ENCODE measurements at places on chromosomes 7 and 10.

DNA sequence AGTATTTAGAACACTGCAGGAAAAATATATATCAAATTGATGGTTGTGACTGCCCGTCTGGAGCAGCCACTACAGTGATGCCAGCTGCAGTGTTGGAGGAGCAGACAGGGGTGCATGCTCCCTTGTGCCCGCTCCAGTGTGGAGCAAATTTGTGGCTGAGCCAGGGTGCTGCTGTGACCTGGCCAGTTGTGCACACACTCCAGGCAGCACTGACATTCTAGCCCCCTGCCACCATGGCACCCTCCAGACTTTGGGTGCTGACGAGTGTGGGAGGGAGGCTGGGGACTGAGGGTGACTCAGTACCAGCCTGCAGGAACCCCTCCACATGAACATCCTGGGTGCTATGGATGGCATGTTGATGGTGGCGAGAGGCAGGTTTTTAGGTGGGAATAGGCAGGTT is 160.0 kb upstream of the PCDH15 start:
- no peak for DNase-seq

GRCh38 chr7:47226696-47227095 is 355.2 kb downstream of the TNS3 start:
- DNase-seq = no peak

GRCh38 chr10:100364735-100365391 is 17.8 kb downstream of the SCD start:
- DNase-seq = no peak

GRCh38 chr7:26151953-26152781 is at the start of gene NFE2L3:
NFE2L3 (plus strand) TSS chr7:26152198; CDS start chr7:26152499, 301 bp downstream.
- DNase-seq = peak; percentile 91

- no peak for DNase-seq
Observed at GRCh38 chr10:86224354-86225102, 142.1 kb downstream of the GRID1 start.

- no peak for DNase-seq
Observed at GRCh38 chr10:86461963-86462804, 59.4 kb downstream of the WAPL start.

GRCh38 chr10:88966797-88967196 is 14.2 kb upstream of the ACTA2 start:
- no peak for DNase-seq

- DNase-seq = no peak
Observed at GRCh38 chr7:78099715-78100394, 301.3 kb downstream of the PHTF2 start.

DNA sequence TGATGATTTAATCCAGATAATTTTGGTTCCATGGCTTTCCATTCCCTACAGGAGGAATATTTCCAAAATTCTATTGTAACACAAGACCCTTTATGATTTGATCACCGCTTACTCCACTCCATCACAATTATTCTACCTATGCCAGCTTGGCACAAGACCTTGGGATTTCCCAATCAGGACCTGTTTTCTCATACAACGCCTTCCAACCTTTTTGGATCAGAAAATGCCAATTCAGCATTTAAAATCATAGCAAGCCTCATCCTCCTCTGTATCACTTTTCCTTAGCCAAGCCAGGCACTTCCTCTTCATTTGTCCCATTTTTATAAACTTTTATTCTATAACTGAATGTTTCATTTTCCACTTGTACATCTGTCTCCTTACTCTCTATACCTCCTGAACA is 100.9 kb downstream of the JMJD1C start:
- no peak for DNase-seq

DNA sequence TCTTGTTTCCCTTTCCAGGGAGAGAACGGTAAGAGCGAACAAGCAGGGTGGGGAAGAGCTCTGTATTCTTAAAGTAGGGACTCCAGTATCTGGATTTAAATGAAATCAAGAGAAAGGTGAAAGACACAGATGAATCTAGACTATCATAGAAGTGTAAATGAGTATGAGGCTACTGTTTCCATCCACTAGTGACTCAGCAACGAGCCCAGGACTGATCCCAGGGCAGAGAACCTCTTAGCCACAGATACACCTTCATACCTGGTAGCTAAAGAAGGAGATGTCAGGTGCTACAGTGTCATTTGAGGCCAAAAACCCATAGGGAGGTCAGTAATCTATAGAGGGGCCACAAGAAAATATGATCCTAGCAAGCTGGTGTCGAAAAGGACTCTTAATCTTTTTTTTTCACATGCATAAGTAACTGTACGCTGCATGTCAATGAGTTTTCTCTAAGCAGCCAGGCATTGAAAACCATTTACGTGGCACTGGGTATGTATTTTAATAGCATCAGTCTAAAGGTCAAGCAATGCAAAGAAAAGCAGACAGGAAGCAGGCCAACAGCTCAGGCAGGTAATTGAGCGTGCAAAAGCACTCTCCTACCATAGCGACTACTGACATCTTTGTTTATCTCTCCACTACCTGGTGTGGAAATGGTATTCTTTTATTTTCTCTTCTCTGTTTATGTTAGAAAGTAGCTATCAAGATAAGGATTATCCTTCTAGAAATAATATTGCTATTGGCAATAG is 91.5 kb upstream of the EGR2 start:
- no peak for DNase-seq

- DNase-seq = no peak
Observed at GRCh38 chr10:44028384-44029137, 356.3 kb downstream of the CXCL12 start.

DNA sequence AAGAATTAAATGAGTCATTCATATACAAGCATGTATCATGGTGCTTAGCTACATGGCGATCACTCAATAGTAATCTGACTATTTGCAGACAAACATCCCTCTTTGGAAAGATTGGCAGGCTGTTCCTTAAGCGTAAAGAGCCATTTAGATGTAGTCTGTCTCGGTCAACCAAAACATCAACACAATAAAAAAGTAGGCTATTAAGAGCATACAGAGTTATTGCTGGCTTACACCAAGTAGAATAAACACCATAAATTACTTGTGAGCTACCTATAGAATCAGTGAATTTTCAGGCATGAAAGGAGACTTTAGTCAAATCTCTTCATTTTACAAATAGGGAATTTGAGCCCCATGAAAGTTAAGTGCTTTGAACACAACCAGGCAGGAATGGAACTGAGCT is 171.7 kb upstream of the FAM171A1 start:
- DNase-seq = no peak

DNA sequence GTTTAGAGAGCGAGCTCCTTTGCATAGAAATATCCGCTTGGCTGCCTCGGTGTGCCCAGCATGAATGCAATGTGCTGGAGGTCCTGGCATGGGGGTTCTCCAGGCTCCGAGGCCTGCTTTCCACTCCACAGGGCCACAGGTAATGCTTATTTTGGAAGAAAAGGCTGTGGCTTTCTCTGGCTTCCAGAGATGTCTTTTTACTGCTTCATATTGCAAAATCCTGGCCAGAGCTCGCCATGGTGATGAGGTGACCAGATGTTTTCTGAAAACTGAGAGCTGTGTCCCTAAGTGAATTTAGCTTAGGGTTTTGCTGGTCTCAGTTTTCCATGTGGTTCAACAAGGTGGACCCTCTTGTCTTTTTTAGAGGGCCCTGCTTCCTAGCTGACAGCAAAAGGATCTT is 65.2 kb downstream of the BMPER start:
- DNase-seq = no peak

- DNase-seq = no peak
Observed at GRCh38 chr10:94092848-94093247, 99.1 kb downstream of the PLCE1 start.

GRCh38 chr10:100658269-100658668 is 87.1 kb upstream of the PAX2 start:
- DNase-seq = no peak

DNA sequence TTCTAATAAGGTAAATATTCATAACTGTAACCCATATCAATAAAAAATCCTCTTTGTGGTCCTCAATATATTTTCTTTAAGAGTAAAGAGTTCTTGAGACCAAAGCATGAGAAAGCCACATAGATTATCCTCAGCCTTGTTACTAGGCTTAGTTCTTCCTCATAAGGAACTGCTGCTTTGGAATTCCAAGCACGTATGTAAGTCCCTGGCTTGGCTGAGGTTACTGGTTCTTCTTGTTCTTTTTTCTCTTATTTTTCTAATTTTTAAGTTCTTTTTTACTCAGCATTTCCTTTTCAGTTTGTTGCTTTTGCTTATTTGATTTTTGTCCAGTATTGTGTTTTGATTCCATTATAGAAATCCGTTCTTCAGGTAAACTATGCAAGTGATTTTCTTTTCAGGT is 127.3 kb downstream of the MARCHF5 start:
- DNase-seq = no peak

Measured in K562 (cell line).